NCI-H460 (cell line): ENCODE measurements at places on chromosomes 16 and 17.
A peak's percentile ranks its signal among the peaks of the same experiment; 100 is the strongest.

DNA sequence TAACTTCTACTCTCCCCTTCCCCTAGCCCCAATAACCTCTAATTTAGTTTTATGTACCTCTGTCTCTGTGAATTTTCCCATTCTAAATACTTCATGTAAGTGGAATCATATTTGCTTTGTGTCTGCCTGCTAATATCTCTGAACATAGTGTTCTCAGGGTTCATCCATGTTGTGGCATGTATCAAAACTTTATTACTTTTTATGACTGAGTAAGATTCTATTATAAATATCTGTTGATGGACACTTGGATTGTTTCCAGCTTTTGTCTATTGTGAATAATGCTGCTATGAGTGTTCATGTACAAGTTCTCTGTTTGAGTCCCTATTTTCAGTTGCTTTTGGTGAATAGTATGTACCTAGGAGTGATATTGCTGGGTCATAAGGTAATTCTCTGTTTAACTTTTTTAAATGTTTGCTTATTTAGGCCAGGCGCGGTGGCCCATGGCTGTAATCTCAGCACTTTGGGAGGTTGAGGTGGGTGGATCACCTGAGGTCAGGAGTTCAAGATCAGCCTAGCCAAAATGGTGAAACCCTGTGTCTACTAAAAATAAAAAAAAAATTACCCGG is 92.8 kb downstream of the CHD9 start:
- DNase-seq: no peak

GRCh38 chr16:7083096-7083495 is 249.5 kb upstream of the RBFOX1 start:
- DNase-seq: no peak

GRCh38 chr17:58245428-58246103 is 7.2 kb downstream of the LPO start:
- DNase-seq: no peak

GRCh38 chr17:71725811-71726210 is 395.0 kb upstream of the SOX9 start:
- no peak for DNase-seq

GRCh38 chr17:63041722-63042121 is 75.7 kb downstream of the TANC2 start:
- DNase-seq: no peak

- DNase-seq: no peak
These were observed 237.6 kb upstream of the FOXF1 start for GRCh38 chr16:86272744-86273143.

DNA sequence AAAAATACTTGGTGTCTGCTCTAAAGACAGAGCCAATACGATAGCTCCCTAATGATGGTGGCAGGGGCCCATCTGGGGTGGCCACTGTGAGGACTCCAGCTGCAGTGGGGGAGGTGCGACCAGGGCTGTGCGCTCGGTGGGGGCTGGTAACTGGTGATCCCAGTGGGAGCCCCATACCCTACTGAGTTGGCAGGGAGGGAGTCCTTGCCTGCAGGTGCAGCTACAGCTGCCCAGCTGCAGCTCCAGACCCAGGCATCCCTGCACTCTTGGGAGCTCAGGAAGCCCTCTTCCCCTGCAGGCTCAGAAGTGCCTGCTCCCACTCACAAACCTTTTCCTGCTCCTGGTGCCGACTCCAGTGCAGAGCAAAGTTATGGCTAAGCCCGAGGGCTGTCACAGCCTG is 31.2 kb upstream of the KIF2B start:
- no peak for DNase-seq

DNA sequence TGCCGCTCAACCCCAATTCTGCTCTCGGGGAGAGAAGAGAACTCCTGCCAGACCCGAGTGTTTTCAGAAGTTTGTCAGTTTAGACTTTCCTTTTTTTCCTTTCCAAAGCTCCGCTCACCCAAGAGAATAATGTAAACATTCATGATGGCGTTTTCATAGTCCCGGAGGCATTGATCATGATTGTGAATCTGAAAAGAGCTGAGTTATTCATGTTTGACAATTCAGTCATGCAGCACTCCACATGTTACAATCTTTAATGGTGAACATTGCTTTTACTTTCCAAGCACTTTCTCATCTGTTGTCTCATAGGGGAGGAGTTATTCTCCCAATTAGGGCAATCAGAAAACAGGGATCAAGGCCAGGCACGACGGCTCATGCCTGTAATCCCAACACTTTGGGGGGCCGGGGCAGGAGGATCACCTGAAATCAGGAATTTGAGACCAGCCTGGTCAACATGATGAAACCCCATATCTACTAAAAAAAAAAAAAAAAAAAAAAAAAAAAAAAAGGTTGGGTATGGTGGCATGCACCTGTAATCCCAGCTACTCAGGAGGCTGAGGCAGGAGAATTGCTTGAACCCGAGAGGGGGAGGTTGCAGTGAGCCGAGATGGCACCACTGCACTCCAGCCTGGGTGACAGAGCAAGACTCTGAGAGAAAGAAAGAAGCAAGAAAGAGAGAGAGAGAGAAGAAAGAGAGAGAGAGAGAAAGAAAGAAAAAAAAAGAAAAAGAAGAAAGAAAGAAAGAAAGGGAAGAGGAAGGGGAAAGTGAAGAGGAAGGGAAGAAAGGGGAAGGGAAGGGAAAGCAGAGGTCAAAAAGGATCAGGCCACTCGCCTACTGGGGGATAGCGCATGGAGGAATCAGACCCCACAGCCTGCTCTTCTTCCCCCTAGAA is 70.0 kb upstream of the TNRC6C start:
- no peak for DNase-seq

GRCh38 chr16:23466162-23466885 is 13.3 kb upstream of the COG7 start:
- DNase-seq: peak; percentile 48

DNA sequence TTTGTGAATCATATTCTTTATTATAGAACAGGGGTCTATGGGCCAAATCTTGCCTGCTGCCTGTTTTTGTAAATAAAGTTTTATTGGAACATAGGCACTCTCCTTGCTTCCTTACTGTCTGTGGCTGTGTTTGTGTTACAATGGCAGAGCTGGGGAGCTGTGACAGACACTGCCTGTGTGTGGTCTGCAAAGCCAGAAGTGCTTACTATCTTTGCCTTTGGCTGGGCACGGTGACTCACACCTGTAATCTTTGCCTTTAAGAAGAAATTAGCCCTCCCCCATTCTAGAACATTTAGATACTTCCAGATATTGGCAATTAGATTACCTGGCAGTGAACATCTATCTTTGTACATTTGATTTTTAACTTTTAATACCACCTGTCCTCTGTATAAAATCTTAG is 308.3 kb downstream of the FOXL1 start:
- no peak for DNase-seq

DNA sequence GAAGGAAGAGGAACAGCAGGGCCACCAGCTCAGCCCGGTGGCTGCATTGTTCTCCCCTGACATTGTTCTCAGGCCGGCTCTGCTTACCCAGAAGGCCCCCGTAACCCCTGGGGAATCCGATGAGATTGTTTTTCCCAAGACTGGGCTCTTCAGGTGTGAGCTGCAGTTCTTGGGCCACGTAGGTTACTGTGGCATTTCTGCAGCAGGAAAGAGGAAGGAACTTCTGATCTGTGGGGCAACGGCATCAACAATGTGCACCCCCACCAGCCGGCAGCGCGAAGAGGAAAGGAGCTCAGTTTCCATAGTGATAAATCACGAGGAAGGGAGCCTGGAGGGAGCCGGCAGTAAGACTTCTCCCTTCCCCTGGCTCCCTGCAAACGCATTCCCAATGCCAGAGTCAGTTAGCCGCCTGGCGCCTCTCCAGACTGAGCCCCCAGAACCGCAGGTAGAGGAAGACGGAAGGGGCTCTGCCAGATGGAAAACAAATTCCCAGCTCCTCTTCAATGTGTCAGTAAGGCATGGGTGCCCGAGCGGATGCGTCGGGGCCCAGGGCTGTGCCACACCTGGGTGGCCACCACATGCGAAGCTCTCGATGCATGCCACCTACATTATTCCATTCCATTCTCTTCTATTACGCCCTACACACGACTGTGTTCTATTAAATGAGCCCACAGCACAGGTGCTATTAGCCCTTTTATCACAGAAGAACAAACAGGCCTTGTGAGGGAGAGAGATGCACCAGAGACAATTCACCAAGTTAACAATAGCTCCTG is 21.5 kb upstream of the PECAM1 start:
- no peak for DNase-seq

DNA sequence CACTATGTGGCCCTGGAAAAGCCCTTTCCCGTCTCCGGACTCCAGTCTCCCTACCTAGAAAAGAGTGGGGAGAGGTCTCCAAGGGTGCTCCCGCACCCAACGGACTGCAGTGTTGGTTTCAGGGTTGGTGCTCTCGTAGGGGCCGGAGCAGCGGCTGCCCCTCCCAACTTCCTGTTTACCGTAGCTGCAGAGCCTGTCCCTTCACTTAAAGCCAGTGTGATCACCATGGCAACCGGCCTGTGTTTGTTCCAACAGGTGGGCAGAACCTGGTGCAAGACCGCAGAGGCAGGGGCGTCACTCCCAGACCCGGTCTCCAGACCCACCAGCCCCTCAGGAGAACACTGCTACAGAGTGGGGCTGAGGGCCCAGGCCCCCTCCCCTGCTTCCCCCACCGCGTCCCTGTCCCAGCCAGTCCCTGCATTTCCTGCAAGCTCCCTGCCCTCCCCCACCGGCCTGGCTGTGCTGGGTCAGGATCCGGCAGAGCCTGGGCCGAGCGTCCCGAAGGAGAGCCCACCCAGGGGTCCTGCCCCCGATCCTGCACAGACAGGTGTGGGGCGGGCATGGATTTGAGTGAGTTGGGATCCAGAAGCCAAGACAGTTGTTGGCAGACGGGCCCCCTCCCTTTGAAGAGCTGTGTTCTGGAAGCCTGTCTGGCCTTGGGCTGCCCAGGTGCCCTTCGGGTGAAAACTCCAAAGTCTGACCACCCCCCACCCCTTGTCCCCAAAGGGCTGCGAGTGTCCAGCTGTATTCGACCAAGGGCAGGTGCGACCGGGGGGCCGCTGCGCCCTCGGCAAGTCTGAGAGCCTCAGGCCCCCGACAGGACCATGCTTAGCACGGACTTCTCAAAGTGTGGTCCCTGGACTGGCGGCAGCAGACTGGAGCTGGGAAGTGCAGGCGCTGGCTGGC is 1.5 kb upstream of the BAIAP3 start:
- no peak for DNase-seq

- no peak for DNase-seq
These were observed 33.5 kb downstream of the MGAT5B start for GRCh38 chr17:76901542-76902197.

DNA sequence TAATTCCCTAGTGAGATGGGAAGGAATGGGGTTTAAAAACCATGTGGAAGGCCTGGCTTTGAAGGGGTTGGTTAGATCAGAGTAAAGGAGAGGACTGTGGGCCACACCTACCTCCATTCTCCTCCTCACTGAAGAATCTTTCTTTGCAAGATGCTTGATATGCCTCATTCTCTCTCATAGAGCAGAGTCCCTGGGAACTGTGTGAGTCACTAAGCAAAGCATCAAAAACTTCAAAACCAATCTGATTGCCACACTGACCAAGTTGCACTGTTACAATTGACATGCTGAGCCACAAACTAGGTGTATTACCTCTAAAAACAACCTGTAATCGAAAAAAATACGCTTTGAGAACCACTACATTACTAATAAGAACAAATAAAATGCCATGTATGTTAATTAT is 2.0 kb downstream of the TUBD1 start:
- DNase-seq: no peak

DNA sequence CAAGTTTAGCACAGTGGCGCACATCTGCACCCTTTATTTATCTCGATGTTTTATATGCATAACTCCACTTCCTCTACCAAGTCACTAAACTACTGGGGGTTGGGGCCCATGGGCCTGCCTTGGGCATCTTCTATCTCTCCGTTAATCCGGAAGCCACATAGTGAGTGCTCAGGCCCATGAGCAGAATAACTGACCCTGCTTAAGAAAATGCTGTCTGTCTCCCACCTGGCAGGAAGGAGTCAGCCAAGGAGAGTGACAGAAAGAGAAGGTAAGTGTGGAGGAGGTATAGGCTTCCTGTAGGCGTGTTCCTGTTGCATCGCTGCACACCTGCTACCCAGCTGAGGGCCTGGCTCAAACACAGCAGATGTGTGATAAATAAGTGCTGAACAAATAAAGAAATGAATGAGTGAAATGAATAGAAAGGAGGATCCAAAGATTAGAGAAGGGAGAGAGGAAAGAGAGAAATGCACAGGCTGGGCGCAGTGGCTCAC is 320.1 kb downstream of the SLC39A11 start:
- no peak for DNase-seq

DNA sequence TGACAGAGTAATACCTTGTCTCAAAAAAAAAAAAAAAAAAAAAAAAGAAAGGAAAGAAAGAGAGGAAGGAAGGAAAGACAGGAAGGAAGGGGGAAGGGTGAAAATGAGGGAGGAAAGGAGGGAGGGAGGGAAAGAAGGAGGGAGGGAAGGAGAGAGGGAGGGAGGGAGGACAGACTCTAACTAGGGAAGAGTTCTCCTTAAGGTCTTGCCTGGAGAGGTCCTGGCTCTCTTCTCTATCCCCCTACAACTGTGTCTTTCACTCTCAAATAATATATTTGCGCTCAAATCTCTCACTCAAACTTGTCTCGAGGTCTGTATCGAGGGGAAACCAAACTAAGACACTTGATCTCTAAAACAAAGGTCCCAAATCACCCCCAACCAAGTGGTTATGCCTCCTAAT is 35.6 kb downstream of the WDR59 start:
- DNase-seq: no peak

DNA sequence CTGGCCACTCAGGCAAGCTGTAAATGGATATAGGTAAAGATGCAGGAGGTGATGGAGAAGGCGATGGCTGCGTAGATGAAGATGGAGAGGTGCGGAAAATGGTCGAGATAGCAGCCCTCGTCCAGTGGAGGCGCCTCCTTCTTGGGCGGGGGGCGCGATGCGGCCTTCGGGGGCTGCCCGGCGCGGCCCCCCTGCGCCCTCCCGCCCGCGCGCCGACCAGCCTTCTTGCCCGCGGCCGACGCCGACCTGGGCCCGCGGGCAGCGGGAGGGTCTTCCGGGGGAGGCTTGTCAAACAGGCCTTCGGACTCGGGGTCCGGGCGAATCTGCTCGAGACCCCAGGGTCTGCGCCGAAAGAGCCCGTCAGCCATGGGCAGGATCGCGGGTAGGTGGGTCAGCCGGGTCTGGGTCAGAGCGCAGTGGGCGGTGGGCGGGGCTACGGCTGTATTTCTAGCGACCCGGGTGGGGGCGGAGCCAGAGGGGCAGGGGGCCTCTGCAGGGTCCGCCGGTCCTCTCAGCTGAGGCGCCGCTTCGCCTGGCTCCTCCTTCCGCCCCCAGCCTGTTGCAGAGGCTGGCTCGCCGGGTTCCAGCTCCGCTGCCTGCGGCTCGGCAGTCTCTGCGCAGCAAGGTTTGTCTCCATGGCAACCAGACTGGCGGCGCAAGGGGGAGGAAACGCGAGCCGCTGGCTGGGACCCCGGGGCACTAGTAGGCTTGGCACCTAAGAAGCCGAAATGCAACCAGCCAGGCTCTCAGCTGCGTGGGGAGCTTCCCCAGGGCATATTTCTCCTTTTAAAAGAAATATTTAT is 14.4 kb downstream of the MIS12 start:
- DNase-seq: peak; percentile 25

DNA sequence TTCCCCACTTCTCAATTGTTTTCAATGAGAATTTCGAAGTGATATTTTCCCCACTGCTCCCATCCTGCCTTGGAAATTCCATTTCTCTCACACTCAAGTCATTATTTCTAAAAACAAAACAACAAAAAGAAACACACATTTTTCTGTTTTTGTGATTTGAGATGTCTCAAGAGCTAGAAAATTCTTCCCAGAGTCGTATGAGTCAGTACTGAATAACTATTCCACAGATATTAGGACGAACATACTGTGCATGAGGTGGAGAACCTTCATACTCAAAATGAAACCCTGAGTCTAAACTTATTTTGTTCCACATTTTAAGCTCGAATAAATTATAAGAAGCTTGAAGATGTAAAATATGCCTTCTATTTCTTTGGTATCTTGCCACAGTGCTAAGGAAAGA is 204.6 kb downstream of the SLC39A11 start:
- no peak for DNase-seq

GRCh38 chr17:35129973-35130351 is 8.5 kb downstream of the FNDC8 start:
- no peak for DNase-seq
